Progenitor cell of endocrine pancreas (in vitro differentiated cells): ENCODE measurements at places on chromosomes 4 and X. TPM values are rescaled to one million over a fixed set of nuclear protein-coding genes. Genes with fewer than 3 reads are reported as not detected.

DNA sequence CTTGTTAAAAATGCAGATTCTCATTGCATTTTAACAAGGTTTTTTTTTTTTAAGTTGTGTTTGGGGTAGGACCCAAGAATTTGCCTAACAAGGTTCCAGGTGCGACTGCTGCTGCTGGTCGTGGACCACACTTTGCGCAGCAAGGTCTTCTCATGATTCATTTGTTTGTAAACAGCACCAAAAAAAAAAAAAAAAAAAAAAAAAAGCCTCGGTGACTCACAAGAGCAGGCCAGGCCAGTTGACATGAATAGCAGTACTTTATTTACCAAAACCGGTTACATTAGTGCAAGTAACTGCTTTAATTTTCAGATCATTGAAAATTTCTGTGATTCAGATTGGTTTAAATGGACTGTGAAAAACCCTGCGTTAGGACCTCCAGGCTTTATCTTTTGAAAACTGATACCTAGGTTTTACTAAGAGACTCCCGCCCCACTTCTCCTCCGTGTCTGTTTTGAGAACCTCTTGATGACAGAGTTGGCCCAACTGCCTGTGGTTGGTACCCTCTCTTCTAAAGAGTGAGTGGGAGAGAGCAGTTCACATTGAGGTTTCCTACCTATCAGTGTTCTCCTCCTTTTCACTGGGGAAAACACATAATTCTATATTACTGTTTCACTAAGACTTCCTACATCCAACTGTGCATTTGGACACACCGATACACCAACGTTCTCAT is 86.2 kb downstream of the PHEX start:
- DNase-seq = no peak

DNA sequence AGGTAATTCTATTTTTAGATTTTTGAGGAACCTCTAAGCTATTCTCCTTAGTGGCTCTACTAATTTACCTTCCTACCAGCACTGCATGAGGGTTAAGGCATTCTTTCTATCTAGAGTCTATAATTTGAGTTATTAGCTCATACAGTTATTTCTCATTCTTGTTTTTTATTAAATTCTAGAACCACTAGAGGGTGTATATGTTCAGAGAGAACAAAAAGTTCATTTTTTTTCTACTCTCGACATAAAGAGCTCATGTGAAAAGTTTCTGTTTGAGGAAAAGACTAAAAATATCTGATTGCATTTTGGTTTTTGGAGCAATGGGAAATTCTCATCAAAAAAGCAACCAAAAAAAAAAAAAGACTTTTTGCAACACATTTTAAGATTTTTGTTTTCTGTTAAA is 57.0 kb upstream of the LRAT start:
- DNase-seq = no peak

Gene MORF4L2
- 479 and 507 TPM in 2 replicates for total RNA-seq

DNA sequence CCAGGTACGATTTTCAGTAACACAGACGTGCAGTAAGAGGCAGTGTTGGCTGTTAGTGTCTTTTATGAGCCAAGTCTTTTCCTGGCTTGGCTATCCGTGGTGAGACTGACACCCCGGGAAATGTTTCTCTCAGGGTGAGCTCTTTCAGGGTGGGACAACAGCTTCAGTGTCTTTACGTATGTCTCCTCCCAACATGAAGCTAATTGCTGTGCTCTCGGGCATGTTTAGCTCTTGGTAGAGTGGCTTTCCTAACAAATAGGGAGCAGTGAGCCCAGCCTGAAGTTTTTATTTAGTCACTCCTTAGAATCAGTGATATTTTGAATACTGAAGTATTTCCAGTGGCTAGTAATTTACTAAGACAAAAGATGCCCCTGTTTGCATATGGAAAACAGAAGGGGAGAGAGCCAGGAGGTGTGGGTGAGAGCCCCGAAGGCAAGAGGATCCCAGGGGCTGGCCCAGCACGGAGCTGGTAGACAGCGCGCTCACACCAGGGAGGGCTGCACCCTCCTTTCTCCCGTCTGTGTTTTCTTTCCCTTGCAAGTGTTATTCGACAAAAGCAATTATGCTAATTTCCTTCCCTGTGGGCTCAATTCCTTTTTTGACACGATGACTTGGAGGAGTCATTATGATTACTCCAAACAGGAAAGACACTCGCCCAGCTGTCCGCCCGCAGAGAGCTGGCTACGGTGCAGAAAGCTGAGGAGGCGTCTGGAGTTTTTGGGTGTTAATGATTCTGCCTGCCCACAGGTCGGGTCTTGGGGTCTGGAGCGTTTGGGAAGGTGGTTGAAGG is 47.7 kb downstream of the PDGFRA start:
- no peak for DNase-seq

DNA sequence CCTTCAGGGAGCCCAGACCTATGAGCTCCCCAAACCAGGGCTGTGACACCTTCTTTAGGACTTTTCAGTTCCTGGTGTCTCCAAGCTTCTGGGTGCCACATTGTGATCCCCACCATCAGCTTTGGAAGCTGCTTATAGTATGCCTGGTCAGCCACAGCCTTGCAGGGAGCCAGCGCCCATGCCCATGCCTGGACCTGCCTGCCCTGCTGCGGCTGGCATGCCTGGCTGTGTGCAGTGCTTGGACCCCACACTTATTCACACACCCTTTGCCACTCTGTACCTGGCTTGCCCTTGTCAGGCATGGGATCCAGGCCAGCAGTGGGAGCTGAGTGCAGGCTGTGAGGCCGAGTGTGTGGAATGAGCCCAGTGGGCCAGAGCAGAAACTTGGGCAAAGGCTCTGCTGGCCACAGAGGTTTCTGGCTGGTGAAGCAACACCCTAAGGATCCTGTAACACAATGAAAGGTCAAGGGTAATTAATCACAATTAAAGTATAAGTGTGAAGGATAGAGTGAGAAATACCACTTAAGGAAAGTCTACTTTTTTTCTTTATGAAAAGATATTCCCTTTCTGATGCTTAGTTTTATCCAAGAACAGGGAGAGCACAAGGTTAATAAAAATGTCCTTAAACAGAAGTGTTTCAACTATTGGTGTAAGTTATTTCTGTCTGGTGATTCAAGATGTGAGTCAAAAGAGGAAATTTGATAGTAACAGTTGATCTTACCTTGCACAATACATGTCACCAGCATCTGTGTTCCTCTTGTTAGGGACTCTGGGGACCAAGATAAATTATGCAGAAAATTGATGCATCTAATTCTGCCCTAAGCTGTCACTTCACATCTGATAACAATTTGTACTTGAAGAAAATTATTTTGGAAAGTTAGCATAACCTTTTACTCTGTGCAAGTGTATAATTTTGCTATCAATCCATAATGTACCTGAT is 161.8 kb downstream of the FAM47A start:
- no peak for DNase-seq

GRCh38 chrX:111168314-111168713 is 72.3 kb downstream of the PAK3 start:
- DNase-seq = no peak

Gene ALG13
- 84.7 and 90.3 TPM in 2 replicates for total RNA-seq

Gene LRIT3
- 0.17 and 0.31 TPM in 2 replicates for total RNA-seq

Gene BGN
- 0.98 and 1.1 TPM in 2 replicates for total RNA-seq

Gene ODAPH
- not detected in 2 replicates for total RNA-seq

GRCh38 chr4:158229768-158230167 is 19.5 kb downstream of the TMEM144 start:
- no peak for DNase-seq

Gene LAMP2
- 64.5 and 71.9 TPM in 2 replicates for total RNA-seq

Gene TIMM8A
- 15.7 and 16.5 TPM in 2 replicates for total RNA-seq

Gene NPNT
- total RNA-seq = 6.5 and 7.6 TPM in 2 replicates

Gene TMEM31
- total RNA-seq = 0.55 and 0.89 TPM in 2 replicates

DNA sequence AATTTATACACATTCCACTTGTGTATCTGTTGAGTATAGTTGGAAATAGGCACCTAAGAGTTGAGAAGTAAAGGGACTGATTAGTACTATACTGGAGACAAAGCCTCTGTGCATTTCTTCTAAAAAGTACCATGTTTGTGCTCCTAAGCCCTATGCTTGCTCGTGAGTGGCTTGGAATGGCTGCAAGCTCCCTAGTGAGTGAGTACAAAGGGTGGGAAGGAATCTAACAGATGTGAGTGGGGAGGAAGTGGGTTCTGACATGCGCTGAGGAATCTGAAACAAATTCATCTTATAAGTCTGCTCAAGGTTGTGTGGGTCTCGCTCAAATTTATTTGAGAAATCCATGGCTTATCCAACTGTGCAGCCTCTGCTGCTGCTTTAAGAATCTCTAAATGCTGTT is 13.3 kb downstream of the SPCS3 start:
- no peak for DNase-seq

DNA sequence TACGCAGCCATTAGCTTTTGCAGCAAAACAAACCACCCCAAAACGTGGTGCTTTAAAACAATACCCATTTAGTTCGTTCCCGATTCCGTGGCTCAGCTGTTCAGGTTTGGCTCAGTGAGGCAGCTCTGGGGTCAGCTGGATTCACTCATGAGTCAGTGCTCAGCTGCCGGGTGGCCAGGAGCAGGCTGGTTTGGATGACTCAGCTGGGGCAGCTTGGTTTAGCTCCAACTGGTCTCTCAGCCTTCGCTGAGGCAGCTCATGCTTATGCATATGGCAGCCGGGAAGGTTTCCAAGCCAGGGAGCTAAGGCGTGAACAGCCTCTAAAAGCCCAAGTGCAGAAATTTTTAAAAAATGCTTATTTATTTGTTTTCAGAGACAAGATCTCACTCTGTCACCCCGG is 13.3 kb upstream of the CD99 start:
- no peak for DNase-seq
